ENCODE measurements at places on chromosomes 3 and 15.

- DNase-seq, result no peak
Observed at GRCh38 chr3:49378249-49378895, 20.2 kb upstream of the GPX1 start.

DNA sequence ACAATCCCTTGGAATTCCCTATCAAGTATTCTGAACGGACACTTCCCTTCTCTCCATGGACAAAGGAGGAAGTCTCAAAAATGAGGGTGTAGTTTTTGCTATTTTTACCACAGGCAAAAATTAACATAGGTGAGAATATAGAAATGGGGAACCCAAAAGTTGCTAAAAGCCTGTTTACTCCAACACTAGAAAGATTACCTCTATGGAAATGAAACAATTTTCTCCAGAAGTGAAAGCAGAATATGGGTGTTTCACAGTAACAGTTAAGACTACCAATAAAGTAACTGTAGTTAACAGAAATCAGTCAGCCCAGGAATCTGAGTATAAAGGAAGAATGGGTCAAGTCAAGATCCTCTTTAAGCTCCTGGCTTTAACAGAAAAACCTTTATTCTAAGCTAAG is 9.3 kb downstream of the TRA2B start:
- no peak for DNase-seq

- no peak for DNase-seq
Observed at GRCh38 chr15:69457304-69458280, 5.0 kb downstream of the RPLP1 start.

DNA sequence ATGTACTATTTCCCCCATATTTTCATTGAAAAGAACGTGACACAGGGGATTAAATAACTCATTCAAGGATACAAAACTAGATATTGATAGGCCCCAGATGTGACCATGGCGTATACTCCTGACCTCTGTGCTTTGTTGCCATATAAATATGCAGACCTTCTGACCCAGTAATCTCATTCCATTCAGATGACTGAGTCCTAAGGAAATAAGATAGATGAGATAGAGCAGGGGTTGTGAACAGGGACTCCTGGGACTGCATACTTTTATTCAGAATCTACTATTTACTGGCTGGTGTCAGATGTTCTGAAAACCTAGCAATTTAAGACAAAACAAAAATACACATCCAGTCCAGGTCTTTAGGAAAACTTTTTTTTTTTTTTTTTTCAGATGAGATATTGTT is 139.2 kb upstream of the MANF start:
- no peak for DNase-seq

DNA sequence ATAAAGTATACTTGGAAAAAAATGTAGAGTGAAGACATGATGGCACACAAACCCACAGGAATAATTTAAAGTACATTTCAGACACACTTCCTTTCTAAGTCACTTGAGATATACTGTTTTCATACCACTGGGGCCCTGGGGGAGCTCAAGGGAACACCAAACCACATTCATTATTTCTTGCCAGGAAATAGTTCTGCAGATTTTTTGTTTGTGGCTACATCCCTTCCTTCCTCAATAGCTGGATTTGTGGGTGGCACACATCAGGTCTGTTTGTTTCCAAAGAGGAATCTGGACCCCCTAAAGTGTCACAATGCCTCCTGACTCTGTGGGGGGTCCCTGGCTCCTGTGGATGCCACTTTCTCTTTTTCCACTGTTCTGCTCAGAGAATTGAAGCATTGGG is 153.5 kb upstream of the COL8A1 start:
- DNase-seq, result no peak

DNA sequence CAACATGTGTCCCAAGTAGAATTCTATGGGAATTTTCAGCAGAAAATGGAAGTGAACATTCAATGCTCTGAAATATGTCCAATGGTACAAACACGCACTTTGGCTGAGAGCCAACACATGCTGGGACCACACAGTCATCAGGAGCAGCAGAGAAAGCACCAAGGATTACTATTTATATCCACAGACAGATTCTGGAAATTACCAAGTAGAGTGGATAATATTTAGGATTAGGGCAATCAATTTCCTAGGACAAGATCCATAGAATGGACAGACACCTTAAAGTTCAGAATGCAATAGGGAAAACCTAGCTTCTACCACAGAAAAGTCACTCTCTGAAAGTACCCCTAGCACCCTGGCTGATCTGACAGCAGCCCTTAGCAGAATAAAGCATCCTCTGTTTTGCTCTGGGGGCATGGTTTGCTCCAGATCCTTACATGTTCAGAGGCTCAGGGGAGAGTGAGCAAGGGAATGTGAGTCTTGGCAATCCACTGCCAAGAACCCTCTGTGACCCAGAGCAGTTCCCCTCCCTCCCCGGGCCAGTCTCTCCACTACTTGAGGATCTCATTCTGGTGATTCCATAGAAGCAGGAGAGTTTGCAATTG is 206.0 kb upstream of the WNT5A start:
- no peak for DNase-seq

DNA sequence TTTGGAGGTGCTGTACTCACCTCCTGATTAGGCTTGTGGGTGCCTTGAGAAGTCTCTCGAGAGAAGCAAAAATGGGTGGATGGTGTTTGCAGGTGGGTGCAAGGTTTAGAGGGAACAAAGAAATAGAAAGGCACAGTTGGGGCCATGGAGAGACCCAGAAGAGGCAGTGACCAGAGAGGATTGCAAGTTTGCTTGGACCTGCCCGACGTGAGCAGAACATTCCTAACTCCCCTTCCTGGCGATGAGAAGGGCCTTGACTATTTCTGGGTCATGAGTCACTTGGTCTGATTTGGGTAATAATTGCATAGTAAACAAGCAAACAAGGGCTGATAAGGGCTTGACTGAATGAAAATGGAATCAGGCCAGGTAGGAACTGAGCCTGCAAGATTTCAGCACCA is 7.0 kb upstream of the CTSH start:
- DNase-seq, result no peak

DNA sequence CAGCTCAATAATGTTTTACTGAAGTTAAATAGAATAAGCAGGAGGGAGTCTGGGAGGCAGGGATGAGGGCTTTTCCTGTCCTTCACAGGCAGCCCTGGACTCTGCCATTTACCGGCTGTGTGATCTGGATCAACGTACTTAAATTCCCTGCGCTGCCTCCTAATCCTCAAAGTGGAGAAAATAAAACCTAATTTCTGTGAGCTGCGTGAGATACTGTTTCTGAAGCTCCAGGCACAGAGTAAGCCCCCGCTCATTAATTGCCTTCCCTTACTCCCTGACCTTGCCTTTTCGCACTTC is 278 bp upstream of the PDIA5 start:
- no peak for DNase-seq

DNA sequence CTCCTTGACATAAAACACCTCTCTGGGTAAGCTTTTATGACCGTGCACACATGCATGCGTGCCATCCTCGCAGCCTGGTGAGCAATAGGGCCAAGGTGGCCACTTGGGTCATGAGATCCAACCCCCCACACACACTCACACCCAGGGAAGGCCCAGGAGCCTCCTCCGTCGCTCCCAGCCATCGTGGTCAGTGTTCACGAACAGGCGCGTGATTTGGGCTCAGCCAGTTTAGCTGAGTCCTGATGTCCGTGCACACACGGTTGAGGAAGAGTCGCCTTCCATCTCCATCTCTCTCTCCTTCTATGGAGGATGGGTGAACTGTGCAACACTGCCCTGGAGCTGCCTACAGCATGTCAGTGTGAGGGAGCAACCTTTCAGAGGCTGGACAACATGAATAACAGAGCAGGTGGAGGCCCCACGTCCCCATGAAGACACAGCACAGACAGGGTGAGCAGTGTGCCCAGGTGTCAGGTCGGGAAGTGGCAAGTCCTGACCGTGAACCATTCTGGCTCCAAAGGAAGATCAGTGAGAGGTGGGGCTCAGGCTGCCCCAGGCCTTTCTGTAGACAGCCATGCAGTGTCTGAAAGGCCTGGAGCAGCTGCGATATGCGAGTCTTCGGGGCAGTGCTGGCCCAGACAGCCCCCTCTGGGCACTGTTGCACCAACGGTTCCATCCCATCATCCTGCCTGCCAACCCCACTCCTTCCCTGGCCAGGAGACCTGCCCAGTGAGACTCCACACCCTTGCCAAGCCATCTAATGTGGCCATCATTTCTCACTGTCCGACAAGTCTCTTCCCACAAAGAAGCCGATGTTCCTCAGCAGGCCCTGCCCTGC is 253.4 kb downstream of the OCA2 start:
- no peak for DNase-seq

GRCh38 chr3:183799461-183799860 is 25.9 kb downstream of the MAP6D1 start:
- DNase-seq, result no peak

GRCh38 chr3:138944654-138944928 is 2.3 kb downstream of the FOXL2 start:
- no peak for DNase-seq

- DNase-seq, result no peak
Observed at GRCh38 chr15:101608201-101608600, 44.0 kb downstream of the TM2D3 start.

- DNase-seq, result no peak
Observed at GRCh38 chr15:94053626-94054025, 177.7 kb upstream of the MCTP2 start.

DNA sequence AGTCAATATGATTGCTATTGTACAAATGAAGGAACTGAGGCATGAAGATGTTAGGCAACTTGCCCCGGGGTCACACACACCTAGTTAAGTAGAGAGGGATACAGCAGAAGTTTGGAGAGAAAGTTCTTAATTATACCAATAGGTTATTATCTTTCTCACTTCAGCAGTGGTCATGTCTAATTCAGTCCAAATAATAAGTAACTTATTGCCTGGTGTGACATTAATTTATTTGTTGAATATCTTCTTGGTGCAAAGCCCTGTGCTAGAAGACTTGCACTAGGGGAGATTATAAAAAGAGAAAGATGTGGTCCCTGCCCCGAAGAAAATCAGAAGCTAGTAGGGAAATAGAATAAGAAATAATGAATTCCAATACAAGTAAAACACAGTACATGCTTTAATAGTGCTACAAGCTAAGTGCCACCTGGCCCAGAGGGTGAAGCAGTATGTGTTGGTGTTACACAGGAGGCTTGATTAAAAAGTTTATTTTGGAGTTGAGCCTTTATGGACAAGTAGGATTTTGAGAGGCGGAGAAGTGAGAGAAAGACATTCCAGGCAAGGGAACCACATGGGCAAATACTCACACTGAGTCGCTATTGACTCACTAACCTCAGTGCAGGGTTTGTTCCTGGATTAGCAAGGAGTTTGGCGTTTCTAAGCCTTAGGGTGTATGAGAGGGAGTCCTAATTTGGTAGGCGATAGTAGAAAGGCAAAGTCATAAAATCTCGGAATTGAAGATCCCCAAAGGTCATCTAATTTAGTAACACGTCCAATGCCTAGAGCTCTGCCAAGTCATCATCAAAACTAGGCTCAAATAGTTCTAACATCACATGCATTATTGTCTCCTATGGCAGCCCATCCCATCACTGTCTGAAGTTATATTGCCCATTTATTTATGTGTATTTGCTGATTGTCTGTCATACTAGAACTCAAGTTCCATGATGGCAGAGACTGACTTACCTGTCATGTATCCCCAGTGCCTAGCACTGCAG is 19.2 kb upstream of the GSK3B start:
- no peak for DNase-seq

- DNase-seq, result no peak
Observed at GRCh38 chr15:101060576-101061551, 141.7 kb downstream of the LRRK1 start.

DNA sequence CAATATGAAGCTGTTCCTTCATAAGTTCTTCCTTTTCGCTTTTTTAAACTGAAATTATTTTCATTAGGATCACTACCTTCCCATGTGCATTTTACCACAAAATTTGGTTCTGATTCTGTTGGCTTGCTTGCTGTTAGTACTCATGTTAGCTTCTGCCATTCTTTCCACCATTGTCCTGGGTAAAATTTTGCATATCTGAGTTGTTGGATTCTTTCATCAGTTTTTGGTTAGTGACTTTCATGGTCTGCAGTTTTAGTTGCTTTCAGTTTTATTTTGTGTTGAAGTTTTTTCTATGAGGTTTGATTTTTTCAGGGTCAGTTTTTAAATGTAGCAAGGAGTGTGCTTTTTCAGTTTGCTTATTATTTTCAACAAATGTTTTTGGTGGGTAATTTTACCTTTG is 71.9 kb downstream of the SMAD3 start:
- no peak for DNase-seq

- DNase-seq, result no peak
Observed at GRCh38 chr3:182947888-182948287, 32.5 kb downstream of the DCUN1D1 start.

DNA sequence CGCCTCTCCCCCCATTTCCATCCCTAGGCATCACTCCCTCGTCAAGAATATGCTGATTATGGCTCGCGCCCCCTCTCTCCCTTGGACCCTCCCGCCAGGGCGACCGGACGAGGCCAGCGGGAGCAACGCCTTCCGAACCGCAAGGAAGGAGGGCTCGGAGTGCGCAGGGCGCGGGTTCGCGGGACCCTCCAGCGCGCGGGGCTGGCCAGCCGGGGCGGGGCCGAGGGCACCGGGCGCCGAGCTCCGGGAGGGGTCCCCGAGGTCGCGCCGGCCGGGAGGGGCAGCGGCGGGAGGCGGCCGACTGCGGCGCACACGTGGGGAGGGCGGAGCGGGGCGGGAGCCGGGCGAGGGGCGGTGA is 483 bp downstream of the EHD4 start:
- DNase-seq, result no peak

GRCh38 chr3:29936766-29937165 is 655.9 kb downstream of the RBMS3 start:
- DNase-seq, result no peak

DNA sequence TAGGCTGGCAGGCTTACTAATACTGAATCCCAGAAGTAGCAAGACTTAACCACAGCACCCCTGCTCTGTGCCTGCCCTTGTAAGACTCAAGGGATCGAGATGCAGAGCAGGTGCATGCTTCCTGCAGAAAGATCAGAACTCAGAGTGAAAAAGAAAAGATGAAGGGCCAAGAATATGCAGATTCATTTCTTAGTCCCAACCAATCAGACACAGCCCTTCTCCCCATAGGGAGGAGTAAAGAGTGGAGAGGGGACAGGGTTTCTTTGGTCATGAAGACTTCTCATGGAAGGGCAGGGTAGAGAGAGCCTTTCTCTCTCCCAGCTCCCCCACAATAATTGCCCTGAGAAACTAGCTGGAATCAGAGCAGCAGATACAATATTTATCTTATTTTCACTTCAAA is 105.6 kb upstream of the MB21D2 start:
- no peak for DNase-seq

DNA sequence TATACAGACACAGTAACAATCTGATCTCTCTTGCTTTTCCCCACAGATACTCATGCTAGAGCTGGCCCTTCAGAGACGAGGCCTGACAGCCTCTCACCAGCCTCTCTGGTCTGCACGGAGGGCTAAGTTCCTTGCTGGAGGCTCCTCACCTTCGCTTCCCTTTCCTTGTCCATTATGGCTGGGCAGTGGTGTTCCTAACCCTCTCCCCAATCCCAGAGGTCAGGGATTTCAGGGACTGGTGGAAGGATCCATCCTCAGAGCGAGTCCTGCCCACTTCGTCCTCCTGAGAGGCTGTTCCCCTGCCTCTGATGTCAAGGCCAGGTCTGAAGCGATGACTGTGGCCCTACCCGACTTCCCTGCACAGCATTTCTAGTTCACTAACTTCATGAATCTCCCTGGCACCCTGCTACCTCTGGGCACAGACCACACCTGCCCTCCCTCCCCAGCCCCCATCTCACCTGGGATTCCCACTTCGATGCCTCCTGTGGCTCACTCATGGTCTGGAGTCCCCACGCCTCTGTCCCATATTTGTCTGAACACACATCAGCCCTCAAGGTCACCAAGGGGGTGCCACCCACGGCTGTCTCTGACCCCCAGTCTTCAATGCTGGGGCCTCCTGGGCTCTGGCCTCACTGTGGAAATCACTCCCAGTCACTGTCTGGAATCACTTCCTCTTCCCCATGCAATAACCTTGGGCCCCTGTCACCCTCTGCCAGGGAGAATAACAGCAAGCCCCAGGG is 124.9 kb upstream of the PRR20G start:
- no peak for DNase-seq

GRCh38 chr3:181230258-181230657 is 240.7 kb upstream of the DNAJC19 start:
- DNase-seq, result no peak

Measured in GM19239 (cell line).